ENCODE measurements at places on chromosomes 5 and 9.

GRCh38 chr9:134495881-134496412 is 145.7 kb upstream of the COL5A1 start:
- no peak for DNase-seq

DNA sequence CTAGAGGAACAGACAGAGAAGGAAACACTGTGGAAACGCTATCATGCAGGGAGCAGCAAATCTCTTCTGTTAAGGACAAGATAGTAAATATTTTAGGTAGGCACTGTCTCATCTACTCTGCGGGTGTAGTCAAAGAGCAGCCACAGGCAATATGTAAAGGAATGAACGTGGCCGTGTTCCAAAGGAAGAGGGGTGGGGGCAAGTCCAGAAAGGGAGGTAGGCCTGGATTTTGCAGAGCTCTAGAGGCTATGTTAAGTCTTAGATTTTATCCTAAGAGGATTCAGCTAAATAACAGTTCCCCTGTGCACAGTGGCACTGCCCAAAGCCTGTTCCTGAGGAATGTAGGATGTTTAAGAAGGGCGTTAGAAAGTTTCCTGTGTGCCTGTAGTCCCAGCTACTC is 161.6 kb downstream of the ACTL7B start:
- DNase-seq, result no peak

DNA sequence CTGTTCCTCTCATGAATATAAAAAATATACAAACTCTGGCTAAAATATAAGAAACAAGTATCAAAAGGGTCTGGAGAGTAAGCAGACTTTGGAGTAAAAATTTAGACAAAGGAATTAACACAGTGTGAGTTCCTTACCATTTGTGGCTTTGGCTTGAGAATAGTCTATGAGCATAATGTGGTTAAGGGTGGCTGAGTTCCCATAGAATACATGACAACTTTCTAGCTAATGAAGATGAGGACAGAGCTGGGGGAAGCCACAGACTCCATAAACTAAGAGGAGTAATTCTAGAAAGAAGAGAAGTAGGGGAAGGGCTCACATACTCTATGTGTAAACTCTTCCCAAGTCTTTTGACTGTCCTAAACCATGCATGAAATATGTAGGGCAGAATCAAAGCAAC is 79.4 kb downstream of the CAAP1 start:
- DNase-seq, result no peak

DNA sequence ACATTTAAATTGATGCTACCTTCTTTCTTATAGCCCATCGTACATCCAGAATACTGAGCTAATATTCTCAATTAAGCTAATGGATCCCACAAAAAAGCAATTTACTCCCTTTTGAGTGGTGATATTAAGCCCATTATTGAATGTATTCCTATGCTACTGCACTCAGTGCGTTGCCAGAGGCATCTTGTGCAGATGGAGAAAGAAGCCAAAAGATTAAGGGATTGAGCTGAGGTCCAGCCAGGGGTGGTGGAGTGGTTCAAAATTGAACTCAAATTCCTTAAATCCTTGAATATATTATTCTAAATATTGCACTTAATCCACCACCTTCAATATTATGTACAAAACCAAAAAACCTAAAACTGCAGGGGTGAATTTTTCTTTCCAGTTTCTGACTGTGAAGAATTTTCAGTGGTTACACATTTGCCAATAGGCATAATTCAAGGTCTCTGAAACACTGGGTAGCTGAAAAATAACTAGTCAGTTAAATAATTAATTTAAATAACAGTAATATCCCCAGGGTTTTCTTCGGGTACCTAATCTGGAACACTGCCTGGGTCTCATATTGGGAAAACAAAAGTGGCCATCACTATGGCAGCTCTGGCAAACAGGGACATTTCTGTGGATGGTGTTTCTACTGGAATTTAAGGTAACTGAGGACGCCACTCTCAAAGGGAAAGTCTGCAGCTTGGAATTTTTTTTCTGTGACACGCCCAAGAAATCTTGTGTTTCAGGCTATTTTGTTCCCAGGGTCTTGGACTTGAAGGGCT is 6.2 kb upstream of the LIFR start:
- no peak for DNase-seq

DNA sequence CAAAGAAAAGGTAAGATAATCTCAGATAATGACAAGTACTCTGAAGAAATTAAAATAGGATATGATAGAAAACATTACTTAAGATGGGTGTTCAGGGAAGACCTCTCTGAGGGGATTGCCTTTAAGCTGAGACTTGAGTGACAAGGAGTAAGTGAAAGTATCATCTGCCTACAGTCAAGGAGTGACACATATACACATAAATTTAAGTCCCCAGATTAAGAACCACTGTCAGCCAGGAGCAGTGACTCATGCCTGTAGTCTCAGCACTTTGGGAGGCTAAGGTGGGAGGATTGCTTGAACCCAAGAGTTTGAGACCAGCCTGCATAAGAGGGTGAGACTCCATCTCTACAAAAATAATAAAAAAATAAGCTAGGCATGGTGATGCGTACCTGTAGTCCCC is 19.7 kb upstream of the ANKHD1 start:
- DNase-seq, result no peak

DNA sequence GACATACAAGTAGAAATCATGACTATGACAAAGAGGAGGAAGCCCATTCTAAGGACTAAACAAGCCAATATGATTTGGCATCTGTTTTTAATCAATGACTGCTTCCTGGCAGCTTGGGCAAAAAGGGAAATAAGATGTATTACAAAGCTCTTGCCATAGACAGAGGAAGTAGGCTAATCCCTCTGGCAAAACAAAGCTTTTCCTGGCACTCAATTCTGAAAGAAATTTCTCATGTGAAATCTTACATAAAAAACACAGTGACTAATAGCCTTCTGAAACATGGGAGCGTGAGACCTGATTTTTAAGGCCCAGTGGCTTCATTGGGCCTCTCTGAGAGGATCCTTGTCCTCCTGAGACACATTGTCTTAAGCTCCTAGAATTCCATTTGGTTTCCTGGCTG is 93.6 kb downstream of the COL23A1 start:
- no peak for DNase-seq

DNA sequence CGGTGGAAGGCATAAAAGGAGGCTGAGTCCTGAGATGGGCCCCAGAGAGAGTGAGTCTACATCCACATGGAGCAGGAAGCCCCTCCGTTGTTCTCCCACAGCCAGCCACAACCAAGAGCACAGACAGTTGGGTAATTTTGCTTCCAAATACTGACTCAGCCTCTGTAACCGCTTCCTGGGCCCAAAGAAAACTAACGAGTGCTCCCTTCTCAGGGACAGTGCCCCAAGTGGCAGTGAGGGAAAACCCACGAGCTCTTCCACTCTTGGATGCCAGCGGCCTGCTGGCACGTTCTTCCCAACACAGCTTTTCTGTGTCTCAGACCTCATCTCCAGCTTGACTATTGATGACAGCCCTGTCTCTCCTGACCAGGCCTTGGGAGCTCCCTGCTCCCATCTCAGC is 207.6 kb downstream of the FSTL4 start:
- no peak for DNase-seq

DNA sequence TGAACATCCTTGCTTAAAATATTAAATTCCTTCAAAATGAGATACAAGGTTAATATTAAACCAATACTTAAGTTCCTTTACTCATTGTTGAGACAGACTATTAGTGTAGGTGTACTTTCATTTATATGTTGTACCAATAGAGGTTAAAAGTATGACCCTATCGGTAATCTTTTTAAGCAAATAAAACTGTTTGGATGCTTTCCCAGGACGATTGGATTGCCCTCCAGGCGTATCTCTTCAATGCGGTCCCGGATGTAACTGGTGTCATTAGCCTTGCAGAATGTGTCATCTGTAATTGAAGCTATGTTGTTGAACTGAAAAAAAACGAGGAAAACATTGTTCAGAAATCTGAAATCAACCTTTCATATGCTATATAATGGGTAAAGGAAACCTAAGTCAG is 18.9 kb downstream of the OGN start:
- no peak for DNase-seq

GRCh38 chr9:124894741-124895170 is 32.8 kb downstream of the ARPC5L start:
- peak; percentile 13 for DNase-seq

DNA sequence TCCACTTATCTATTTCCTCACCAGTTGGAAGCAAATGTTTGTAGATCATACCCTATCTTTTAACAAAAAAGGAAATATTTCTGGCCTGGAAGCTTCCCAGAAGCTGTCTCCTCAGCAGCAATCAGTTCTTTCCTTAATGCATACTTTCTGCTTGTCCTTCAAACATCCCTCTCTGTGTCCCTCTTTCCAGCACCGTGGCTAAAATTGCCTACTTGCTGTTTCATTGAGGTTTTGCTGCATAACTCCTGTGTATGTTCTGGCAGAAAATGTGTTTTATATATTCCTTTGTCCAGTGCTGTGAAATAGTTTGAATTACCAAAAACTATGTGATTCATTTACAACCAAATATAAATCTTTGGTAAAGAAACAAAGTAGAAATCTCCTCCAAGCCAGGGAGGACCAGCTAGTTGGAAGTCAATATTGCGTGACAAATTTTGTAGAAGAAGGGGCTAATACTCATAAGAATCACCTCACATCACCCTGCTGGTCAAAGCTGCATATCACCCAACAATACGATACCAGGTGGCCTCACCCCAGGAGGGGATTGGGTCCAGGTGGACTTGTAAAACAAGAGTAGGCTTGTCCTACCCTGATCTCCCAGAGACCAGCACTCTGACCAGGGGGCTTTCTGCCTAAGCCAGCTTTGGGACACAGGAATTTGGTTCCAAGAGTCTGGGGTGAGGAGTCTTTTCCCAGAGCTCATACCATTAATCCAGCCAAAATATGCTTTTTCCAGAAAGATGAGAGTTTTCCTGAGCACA is 198.4 kb upstream of the SNX2 start:
- DNase-seq, result no peak

GRCh38 chr9:117919538-117919937 is 215.3 kb downstream of the TLR4 start:
- DNase-seq, result no peak

DNA sequence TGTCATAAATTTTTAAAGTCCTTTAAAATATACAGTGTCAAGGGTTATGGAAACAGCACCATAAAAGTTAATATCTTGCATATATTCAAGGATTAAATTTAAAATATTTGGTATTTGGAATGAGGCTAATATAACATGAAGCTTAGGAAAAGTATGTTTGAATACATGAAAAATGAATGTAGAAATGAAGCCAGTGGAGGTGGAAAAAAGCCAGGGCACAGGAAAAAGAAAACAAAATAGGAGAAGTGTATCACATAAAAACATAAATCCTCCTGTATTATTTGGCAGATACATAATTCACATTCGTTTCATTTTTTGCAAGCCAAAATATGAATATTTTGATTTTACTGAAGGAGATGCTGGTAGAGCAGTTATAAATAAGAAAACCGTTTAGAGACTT is 587.0 kb upstream of the ZNF608 start:
- no peak for DNase-seq

DNA sequence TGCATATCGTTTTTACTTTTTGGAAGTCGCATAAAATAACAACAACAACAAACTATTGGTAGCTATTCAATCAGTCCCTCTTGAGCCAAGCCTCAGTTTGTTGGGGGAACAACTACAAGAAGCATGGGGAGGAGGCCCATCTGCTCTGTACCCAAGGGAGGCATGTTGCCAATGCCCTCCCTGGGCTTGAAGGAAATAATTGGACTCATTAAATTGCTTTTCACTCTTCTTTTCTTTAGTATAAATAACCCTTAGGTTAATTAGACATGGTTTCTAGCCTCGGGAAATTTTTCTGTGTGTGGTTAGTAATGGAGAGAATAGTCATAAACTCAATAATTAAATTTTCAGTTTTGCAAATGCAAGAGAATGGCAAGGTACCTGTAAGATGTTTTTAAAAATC is 500.7 kb downstream of the TLE4 start:
- peak; percentile 61 for DNase-seq

DNA sequence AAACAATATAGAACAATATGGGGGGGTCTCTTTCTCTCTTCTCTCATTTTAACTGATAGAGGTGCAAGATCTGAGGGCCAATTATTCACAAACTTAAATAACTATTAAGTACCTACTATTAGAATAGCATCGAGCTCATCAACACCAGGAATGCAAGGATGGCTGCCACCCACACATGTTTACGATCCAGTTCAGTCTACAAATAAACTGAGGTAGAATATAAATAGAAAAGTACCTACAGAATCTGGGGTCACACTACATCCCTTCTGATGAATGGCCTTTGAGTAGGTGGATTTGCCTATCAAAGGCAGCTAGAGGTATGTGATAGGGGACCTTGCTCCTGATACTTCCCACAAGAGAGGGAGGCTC is 91.8 kb upstream of the ZNF366 start:
- no peak for DNase-seq

DNA sequence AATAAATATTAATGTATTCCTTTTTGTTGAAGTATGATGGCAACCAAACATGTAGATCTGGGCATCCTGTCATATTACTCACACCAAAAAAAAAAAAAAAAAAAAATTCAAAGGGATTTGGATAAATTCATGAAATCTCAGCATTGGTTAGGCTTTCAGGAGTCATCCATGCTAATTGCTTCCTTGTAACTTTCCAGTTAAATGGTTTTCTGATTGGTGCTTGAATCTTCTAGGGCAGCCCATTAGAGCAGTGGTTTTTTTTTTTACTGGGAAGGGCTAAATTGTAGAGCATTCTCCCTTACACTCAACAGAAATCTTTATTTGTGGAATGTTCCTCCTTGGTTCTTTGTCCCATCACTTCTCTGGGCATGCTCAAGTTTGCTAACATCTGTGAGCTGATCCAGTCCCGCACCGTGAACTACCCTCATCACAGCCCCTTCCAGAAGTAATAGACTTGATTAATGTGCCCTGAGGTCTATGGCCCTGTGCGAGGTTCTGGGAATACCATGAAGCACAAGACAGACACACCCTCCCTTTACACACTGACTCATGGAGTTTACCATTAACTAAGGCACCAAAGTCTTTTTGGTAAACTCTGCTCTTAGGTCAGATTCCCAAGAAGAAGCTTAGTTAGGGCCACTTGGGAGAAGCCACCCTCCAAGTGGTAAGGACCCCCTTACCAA is 56.0 kb downstream of the RGS3 start:
- DNase-seq, result no peak

DNA sequence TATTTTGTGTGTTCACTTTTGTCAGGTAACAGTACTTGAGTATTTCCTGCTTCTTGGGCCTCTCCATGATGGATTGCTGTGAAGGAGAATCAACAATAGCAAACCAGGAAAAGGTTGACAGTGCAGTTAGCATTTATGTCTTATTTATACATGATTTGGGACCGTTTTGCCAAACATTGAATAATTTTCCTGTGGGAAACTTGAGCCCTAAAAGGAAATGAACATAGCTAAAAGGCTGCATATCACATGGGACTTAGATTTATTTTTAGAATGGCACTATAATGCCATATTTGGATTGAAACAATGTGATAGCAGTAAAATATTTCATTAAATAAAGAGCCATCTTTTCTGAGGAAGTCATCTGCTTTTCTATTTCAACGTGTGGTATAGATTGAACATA is 15.3 kb downstream of the GPR21 start:
- no peak for DNase-seq

GRCh38 chr5:110751902-110752762 is 13.3 kb downstream of the SLC25A46 start:
- DNase-seq, result no peak

- DNase-seq, result no peak
These were observed 292.4 kb upstream of the TLE4 start for GRCh38 chr9:79279356-79279755.
